ENCODE measurements at places on chromosomes 3 and 15.

DNA sequence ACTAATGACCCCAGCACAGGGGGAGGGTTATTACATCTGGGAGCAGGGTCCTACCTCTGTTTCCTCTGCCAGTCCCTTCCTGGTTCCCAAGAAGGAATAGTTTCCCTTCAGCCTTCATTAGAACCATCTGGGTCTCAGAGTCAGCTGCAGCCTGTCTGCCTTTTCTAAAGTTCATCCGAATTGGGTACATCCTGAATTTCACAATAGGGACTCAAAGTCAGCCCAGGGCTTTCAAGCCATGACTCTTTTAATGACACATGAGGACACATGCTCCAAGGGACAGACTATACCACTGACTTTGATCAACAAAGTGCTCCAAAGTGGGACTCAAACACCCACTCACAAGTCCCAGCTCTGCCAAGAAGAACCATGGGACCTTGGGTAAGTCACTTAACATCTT, 12.7 kb upstream of the CRABP1 start:
- no peak for DNase-seq

DNA sequence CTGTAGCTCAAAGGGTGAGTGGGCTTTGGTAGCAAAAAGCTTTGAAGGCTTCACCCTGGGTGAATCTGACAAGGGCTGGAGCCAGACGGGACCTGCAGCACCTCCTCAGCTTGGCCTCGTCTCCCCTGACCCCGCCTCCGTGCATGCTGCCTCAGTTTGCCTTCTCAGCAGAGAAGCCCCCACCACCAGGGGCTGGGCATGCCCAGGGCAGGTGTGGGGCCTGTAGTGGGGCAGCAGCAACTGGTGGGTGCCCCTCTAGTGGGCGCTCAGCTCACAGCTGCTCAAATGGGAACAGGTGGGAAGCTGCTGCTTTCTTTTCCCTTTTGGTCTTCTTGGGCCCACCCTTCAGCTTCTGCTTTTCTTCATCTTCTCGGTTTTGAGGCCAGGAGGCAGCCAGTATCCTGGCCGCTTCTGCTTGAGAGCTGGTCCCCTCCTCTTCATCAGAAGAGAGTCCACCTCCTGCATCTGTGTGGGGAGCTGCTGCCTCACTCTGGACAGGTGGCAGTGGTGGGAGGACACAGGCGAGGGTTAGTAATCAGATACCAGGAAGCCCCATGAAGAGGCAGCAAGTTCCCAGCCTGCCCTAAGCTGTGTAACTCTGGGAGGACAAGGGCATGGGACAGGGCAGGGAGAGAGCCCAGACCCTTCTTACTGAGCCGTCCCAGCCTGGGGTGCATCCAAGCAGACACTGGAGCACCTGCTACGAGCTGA, 21.0 kb downstream of the TMEM43 start:
- DNase-seq, result no peak

DNA sequence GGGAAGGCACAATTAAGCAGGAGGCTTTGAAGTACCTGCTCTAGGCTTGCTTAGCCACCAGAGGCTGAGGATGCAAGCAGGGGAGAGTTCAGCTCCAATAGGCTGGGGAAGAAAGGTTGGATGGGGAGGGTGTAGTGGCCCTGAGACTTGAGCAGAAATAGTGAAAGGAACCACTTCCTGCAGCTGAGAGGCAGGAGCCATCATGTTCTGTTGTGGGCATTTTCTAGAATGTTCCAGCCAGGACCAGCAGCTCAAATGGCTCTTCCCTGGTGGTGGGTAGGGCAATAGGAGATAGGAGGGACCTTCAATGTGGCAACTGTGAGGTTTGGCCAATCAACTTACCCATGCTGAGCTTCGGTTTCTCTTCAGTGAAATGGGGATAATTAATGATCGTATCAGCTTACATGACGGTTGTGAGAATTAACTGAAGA, 79.1 kb upstream of the CGNL1 start:
- peak; percentile 18 for DNase-seq

DNA sequence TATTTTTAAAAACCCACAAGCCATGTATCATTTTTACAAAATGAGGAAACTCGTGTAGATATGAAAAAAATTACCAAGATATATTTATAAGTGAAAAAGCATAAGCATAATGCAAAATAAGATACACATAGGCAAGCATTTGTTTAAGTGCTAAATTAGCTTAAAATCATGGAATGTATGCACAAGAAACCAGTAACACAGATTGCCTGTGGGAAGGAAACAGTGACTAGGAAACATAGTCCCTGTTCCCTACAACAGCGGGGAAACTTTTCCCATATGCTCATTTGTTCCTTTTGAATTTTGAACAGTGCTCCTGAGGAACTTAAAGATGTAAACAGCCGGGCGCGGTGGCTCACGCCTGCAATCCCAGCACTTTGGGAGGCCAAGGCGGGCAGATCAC, 169.5 kb downstream of the PDE8A start:
- no peak for DNase-seq

Data from DND-41 (cell line).